ENCODE measurements at places on chromosomes 2 and 18.

DNA sequence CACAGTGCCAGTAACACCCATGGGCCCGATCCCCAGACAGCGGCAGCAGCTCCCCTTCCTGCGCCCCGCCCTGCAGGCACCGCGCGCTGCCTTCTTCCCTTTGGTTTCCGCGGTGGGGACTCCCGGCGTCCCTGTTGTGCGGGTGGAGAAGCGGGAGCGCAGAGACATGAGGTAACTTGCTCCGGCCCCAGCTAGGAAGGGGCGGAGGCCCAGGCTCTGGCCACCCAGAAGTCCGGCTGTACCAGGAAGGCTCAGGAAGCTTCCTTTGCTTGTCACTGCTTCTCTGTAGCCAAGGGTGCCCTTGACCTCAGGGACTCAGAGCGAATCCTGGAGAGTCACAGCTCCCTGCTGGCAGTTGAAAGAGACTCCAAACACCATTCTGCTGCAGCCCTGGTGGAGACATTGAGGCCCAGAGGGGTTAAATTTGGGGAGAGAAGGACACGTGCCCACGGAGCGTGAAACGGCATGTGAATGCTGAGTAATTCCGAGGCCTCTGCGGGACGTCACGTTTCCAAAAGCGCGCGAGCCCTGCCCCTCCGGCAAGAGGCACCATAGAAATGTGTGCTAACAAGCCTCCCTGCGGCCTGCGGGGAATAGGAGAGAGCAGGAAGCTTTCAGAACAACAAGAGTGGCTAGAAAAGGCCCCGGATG, 6.7 kb upstream of the ADCY3 start:
- DNase-seq, result no peak

- DNase-seq, result no peak
These were observed 81.9 kb downstream of the TCF4 start for GRCh38 chr18:55506074-55506473.

DNA sequence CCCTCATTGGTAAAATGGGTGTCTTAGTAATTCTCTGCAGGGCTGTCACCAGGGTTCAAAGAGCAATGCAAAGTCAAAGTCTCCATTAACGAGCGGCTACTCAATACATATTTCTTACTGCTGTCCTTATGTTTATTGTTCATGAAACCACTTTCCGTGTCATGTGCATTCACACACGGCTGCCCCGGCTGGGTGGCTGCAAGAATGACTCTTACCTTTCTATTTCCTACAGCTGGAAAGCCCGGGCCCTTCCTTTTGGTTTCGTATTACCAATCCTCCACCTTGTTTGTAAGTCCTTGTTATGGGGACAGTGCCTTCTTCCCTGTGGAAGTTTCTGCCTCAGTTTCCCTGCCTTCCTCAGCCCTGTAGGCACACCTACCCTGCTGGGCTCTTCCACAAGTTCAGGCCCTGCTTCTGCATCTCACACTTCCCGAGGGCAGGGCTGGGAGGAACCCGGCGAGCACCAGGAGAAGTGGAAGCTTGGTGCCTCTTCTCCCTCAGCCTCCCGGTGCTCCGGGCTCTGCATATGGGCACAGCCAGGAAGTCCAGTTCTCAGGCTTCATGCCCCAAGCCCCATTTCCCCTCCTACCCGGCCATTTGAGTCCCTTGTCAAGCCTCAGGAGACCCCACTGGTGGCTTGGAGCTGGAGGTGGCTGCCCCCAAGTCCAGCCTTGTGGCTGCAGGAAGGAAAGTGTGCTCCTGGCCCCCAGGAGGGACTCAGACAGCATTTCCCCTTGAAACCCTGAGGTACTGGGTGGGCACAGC, 18.7 kb upstream of the ACKR3 start:
- no peak for DNase-seq

GRCh38 chr18:78546281-78546680, 433.3 kb upstream of the SALL3 start:
- DNase-seq, result no peak

- no peak for DNase-seq
These were observed 143.3 kb downstream of the PDE1A start for GRCh38 chr2:182283512-182283911.

GRCh38 chr2:44748-45341, 1.5 kb downstream of the FAM110C start:
- no peak for DNase-seq

- peak; percentile 13 for DNase-seq
These were observed 261.0 kb upstream of the CXCR4 start for GRCh38 chr2:136378712-136379595.

- no peak for DNase-seq
These were observed 305.7 kb upstream of the PKDCC start for GRCh38 chr2:41741951-41742595.
